ENCODE measurements at places on chromosomes 11 and 22. TPM values are rescaled to one million over a fixed set of nuclear protein-coding genes. Genes with fewer than 3 reads are reported as not detected.

GRCh38 chr11:16261836-16262644 is 94.3 kb downstream of the SOX6 start:
- no peak for DNase-seq

DNA sequence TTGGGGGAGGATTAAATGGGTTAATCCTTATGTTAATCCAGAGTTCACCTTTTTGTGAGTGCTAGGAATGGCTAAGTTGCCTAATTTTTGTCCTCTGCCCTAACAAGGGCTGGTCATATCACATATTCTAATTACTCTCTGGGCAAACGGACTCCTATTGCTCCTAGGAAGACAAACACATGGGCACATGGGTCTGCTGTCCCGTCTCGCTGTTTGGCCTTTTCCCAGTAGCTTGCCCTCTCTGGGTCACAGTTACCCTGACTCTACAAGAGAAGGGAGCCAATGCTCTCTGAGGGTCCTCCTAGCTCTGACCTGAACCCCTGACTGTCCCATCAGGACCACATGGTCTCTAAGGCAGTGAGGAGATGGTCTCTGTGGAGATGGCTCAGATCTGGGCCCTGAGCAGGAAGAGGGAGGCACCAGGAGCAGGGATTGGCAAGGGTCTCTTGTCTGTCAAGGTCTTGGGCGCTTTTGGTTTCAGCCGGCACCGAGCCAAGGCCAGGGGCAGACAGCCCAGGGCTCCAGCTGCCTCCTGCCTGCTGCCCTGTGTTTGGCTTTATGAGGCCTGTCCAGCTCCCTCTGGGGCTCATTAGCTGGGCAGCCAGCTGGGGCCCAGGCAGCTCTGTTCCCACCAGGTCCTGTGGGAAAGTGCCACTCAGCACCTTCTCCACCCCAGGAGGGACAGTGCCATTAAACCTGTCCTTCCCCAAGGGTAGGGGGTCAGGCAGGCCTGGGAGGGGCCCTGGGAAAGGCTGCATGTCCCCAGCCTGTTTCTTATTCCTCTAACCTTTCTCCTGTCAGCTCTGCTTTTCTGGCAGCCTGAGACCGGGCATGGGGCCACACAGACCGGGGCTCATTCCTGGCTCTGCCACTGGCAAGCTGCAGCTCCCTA is 559.9 kb downstream of the MN1 start:
- DNase-seq: no peak

DNA sequence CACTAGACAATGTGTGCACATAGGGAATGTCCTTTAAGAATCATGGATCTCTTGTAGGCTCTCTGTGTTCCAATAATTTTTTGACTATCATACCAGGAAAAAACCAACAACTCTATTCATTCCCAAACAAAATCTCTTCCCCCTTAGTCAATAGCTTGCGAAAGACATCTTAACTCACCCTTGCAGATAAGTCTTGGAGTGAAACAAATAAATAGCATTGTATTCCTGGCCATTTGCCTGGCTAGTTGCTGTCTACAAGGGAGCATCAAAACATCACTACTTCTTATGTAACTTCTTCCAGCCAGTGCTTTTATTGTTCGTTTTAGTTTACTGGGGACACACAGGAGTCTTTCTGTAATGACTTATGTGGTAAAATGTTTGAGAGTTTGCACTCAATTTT is 29.4 kb downstream of the SCN3B start:
- no peak for DNase-seq

- DNase-seq: no peak
These were observed 17.6 kb upstream of the NRGN start for GRCh38 chr11:124722176-124722575.

DNA sequence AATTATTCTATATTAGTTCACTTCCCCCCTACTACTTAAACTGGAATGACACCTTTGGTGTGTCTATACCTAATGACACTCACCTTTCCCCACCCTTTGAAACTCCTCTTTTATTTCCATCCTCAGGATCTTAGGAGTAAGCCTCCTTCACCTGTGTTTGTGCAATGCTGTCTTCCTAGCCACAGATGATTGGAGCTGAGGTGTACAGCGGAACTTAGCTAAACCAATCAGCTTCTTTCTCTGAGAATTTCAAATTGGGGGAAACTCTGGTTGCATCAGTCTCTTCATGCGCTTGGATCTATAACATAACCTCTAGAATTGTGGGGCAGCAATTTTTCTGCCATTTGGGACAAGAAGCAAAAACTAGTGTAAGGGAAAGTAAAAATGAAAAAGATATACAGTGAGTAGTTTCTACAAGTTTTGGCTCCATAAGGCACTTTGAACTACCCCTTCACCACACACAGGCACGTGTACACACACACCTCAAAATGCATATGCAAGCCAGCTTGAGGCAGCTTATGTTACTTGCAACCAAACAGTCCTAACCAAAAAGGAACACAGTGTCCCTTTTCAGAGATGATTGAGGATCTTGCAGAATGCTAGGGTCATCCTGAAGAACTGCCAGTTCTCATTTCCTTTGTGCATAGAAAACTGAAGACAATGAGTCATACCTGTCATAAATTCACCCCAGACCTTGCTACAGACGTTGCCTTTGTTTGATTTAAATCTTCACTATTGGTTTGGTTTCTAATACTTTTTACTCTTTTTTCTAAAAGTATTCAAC is 36.0 kb upstream of the LDLRAD3 start:
- peak; percentile 33 for DNase-seq

DNA sequence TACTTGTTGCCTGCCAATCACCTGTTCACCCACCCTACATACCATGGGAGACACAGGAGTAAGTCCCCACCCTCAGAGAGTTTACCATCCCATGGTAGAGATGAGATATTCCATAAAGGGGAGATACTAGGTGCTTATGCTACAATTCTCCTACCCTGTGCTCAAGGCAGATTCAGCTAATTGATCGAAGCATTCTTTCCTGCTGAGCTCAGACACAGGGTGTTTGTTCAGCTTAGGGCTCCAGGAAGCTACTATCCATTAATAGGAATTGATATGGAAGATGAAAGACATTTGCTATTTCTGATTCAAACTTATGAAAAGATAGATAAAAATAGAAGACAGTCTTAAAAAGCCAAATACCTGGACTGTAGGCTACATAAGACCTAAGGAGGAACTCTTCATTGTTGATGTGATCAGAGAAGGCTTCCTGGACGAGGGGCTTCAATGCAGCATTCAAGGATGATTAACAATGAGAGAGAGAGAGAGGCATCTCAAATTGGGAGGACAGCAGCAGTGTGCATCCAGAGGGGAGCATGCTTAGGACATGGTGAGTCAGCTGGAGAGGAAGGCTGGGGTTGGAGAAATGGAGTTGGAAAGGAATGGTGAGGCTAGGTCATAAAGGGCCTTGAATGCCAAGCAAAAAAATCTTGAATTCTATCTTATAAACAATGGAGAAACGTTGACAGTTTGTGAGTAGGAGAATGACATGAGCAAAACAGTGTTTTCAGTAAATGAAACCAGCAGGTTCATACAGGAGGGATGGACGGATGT is 15.0 kb downstream of the SYT13 start:
- DNase-seq: no peak

GRCh38 chr11:124113890-124114289 is 1.4 kb upstream of the VWA5A start:
- DNase-seq: no peak

GRCh38 chr11:62033191-62034035 is 66.0 kb upstream of the FTH1 start:
- DNase-seq: no peak

GRCh38 chr11:121443688-121444275 is 8.3 kb upstream of the SORL1 start:
- DNase-seq: no peak

- DNase-seq: no peak
These were observed 43.9 kb downstream of the SGSM3 start for GRCh38 chr22:40414311-40414710.

GRCh38 chr11:69011624-69012091 is 1.4 kb downstream of the MRGPRF start:
- DNase-seq: no peak

Gene FAR1
- 60.4 TPM for total RNA-seq

Gene PICALM
- 153 TPM for total RNA-seq

Gene MS4A15
- not detected for total RNA-seq

Gene KCNJ1
- not detected for total RNA-seq
